Mononuclear cell (primary cell): ENCODE measurements at places on chromosomes 7 and 10. TPM values are rescaled to one million over a fixed set of nuclear protein-coding genes. Genes with fewer than 3 reads are reported as not detected.

The CALML5 gene
- not detected for total RNA-seq

The LRRD1 gene
- 0.10 TPM for total RNA-seq

The KCTD7 gene
- total RNA-seq = 8.7 TPM

The LEP gene
- not detected for total RNA-seq

The ABCB4 gene
- total RNA-seq = 7.2 TPM

The PCLO gene
- total RNA-seq = not detected

The HYAL4 gene
- total RNA-seq = not detected

The DEPP1 gene
- total RNA-seq = 0.21 TPM

The DNAH11 gene
- under 0.01 TPM for total RNA-seq
